Foreskin melanocyte (primary cell): ENCODE measurements at places on chromosomes 11 and 22.

GRCh38 chr11:131696690-131697089 lies 326.3 kb downstream of the NTM start:
- no peak for DNase-seq

- no peak for DNase-seq
These were observed 332.4 kb downstream of the ETS1 start for GRCh38 chr11:128254941-128255340.

DNA sequence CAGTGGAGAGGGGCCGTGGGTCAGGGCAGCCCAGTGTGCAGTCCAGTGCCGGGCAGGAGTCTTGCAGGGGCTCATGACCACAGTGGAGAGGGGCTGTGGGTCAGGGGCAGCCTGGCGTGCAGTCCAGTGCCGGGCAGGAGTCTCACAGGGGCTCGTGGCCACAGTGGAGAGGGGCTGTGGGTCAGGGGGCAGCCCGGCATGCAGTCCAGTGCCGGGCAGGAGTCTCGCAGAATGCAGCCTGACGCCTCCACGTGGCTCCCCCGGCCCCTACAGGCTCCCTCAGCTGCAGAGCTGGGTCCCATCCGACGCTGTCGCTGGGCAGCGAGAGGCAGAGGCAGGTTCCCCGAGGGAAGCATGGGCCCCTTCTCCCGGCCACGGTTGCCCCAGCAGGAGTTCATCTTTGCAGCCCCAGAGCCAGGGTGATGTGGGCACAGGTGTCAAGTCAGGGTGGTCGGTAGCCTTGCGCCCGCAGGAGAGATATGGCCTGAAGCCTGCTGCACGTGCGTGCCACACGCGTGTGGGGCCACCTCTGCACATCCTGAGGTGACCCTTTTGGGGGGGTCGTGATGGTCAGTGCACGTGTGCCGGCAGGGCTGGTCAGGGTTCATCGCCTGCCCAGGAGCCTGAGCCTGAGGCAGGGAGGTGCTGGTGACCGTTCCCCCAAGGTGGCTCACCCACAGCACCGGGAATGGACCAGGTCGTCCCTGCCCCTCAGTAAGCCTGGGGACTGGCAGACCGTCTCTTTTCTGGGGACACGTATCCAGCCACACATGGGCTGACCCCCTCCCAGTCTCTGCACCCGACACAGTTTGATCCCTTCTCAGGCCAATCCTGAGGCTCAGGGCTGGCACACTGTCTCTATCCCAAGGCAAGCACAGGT lies 2.9 kb downstream of the IFITM5 start:
- DNase-seq = no peak

GRCh38 chr11:110409174-110409573 lies 20.6 kb upstream of the FDX1 start:
- no peak for DNase-seq

DNA sequence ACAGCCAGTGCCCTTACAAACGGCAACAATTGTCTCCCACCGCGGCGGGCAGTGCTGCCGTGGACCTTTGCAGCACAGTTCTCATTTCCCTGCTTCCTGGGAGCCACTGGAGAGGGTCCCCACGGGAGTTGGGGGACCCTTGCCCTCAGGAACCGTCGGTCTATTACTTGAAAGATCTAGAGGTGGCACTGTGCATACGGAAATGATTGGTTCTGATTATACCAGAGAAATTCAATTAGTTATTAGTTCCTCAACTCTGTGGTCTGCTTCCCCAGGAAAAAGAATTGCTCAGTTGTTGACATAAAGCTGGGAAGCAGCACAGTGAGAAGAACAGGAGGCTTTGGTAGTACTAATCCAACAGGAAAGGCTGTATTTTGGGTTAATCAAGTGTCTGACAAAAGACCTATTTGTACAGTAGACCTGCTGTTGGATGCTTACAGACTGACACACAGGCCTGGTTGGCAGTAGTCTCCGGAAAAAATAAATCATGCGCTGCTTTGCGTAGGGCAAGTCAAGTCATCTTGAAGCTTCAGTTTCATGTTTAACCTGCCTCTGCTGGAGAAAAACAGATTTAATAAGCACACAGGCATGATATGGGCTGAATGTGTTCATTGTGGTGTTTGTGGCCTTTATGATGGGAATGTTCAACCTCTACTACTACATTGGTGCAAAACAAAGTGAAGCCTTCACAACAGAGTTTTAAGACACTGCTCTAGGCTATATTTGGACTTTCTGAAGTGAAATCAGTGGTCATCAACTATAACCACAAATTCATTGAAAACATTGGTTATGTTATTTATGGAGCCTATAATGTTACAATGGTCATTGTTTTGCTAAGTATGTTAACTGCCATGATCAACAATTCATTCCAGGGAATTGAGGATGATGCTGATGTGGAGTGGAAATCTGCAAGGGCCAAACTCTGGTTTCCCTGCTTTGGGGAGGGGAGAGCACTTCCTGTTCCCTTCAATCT lies 54.6 kb upstream of the SC5D start:
- DNase-seq = peak; percentile 99

DNA sequence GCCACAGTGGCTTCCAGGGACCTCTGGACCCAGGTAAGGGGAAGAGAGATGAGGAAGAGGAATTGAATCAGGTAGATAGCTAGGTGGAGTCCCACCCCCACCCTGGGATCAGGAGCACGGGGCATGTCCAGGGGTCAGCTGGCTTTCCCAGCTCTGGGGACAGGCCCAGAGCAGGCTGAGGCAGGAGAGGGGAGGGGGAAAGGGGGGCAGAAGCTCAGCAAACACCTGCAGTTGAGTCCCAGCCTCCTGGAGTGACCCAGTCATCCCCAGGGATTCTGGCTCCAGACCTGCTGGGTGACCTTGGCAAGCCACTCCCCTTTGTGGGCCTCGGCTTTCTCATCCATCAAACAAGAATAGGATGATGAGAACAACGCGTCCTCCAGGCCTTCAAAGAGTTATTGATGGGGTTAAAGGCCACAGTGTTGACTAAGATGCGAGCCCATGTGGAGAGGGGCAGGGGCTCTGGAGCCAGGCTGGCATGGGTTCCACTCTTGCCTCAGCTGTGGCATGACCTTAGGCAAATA lies 16.0 kb downstream of the STARD10 start:
- DNase-seq = no peak

GRCh38 chr11:7307836-7308235 lies 56.1 kb downstream of the SYT9 start:
- DNase-seq = no peak

DNA sequence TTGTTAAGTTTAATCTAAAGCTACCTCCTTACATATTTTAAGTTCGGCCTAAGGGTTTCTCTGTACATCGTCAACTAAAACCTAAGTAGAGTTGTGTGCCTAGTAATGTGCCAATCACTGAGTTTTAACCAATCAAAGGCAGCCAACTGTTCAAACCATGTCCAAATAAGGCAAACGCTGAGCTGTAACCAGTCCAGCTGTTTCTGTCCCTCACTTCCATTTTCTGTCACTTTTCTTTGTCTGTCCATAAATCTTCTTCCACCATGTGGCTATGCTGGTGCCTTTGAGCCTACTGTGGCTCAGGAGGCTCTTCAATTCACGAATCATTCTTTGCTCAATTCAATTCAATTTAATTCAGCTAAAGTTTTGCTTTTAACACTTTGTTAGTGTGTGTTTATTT lies 13.9 kb upstream of the ATXN10 start:
- no peak for DNase-seq

- no peak for DNase-seq
These were observed 2374.2 kb upstream of the RAG2 start for GRCh38 chr11:38972220-38972619.

GRCh38 chr11:44893846-44894617 lies 56.7 kb downstream of the TP53I11 start:
- no peak for DNase-seq

DNA sequence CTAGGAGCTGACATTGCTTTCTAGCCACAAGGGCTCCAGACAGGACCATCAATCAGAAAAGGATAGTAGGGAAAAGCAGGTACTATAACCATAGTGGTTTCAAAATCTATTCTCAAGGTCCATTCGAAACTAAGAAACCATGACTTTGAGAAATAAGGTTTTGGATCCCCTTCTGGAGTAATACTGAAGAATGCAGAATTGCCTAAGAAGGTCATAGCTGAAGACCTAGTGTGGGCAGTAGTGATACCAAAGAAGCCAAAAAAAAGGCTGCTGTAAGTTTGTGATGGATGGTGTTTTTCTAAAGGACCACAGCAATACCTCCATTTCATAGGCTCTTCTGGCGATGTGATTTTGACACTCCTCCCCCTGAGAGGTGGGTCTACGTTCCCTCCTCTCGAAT lies 163.1 kb downstream of the MAML2 start:
- DNase-seq = no peak

GRCh38 chr22:34914846-34915245 lies 151.1 kb upstream of the ISX start:
- DNase-seq = peak; percentile 35

DNA sequence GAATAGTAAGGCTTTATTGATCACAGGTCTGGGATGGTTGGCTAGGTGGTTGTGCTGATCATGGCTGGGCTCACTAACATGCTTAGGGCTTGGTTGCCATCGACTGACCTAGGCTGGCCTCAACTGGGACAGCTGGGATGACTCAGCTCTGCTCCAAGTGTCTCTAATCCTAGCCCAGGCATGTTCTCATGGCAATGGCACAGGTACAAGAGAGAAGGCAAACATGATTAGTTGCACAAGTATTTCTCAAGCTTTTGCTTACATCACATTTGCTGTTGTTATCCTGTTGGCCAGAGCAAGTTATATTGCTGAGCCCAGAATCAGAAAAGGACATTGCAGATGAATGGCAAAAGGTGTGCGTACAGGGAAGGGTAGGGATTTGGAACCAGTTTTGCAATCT lies 68.5 kb upstream of the SLC35C1 start:
- DNase-seq = no peak

GRCh38 chr11:8794677-8795103 lies 112.1 kb downstream of the RPL27A start:
- DNase-seq = no peak
